Stimulated activated CD4-positive, alpha-beta T cell treated with anti-CD3 and anti-CD28 coated beads, Interleukin-15, amount 100 ng/mL, for 24 hours (primary cell): ENCODE measurements at places on chromosomes 1 and 21.

DNA sequence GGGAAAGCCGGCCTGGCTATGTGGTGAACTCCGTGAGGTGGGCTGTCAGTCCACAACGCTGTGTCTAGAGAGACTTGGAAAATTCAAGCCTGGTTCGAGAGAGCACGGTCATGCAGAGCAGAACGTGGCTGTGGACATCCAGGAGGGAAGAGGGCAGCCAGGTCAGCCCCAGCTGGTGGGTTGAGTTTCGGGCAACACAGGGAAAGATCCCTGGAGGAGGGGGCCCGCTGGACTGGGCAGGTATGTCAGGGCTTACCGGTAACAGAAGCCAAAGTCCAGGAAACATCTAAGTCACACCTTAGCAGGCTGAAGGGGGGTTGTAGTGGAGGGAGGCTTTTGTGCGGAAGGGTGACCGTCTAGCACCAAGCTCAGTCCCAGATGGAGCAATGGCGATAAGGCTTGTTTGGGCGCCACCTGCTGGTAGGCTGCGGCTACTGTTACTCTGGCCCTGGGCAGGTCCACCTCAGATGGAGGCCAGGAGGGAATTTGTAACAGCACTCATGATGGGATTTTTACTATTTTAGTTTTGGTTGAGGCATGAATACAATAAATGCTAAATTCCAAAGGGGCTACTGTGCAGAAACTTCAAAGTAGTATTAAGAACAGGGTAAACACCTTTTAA, 143.3 kb upstream of the ZNF644 start:
- DNase-seq = peak; percentile 83

DNA sequence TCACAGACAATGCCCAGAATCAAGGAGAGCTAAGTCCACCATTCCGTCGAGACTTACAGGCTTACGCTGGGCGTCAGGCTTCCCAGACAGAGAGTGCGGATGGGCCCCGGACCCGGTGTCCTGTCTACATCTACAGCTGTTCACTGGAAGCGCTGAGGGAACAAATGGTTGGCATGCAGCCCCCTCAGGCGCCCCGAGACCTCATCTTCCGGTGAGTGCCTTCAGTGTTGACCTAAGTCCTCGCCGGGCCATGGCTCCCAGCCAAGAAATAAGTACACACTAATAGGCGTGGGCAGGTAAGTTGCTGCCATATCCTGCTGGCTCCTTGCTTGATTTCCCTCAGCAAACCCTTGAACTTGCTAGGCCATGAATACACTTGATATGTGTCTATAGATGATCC, 26.2 kb downstream of the HYI start:
- DNase-seq = no peak

DNA sequence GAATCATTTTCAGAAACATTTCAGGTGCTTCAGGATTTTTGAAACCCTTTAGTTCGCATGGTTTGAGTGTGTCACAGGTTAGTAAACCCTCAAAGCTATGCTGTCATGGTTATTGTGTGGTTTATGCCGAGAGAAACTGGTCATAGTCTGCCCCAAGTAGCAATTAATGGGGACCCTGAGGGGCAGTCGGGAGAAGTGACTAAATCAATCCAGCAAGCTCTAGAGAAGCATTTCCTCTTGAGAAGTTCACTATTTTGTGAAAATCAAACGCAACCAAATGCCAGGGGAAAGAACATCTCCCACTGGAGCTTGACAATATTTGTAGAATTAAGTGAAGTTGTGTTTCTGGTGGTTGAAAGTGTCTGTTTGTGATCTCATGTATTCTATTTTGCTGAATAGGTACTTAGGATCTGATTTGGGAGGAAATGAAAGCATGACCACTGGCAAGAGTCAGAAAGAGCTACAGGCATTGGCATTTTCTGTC, 63.0 kb upstream of the BACH1 start:
- no peak for DNase-seq

DNA sequence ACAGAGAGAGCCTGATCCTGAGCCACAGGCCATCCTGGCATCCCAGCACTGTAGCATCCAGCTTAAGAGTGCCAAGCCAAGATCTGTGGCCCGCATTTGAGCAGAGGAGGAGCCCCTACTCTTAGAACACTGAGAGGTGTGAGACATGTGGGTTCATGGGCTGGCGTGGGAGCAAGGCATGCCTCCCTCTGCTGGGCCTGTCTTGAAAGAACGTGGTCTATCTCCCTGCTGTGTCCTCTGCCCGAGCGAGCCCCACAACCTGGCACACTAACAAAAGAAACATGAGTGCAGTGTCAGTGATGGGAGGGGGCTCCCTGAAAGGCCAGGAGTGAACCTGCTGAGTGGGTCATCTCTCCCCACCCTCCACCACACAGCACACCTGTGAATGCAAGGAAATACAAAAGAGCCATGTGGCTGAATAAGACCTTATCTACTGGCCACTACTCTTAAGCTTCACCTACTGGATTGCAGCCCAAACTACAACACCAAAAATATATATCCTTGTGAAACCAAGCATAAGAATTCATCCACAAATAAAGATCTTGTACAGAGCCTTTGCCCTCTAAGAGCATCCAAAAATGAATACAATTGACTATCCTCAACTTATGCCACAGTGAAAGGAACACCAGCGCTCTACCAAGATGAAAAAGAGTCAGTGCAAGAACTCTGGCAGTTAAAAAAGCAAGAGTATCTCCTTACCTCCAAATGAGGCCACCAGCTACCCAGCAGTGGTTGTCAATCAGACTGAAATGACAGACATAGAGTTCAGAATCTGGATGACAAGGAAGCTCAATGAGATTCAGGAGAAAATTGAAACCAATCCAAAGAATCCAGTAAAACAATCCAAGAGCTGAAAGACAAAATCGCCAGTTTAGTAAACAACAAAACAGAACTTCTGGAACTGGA, 259.4 kb upstream of the DAB1 start:
- no peak for DNase-seq

DNA sequence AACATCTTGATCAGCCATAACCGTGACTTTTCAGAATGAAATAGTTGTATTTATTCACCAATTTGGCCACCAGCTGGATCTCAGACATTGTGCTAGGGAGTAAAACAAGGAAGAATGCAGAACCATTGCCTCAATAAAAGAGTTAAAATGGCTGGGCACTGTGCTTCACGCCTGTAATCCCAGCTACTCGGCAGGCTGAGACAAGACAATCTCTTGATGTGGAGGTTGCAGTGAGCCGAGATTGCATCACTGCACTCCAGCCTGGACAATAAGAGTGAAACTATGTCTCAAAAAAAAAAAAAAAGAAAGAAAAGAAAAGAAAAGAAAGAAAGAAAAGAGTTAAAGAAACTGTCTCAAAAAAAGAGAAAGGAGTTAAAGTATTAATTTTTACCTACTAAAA, 199.5 kb downstream of the TPR start:
- DNase-seq = no peak

DNA sequence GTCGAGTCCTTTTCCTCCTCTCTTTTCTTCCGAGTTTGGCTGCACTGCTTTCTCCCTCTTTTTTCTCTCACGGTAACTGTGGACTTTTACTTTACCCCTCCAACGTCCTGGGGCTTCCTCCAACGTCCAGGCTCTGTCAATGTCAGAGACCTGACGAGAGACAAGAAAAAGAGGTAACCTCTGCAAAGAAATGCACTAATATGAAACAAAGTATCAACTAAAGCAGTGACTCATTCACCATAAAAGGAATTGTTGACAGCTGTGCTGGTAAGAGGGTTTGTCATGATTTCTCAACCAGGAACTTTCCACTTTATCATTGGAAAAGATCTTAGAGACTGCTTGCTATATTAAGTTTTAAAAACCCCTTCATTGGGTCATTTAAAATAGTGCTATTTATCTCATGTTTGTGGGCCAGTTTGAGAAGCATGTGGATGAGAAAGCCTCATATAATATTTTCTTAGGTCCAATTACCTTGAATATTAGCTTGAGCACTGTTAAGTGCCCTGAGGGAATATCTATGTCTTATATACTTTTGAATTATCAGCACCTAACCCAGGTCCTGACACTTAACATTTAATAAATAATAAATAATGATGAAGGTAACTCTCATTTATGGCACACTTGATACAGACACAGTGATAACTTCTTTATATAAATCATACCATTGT, at the start of gene GBP2:
TSS of gene GBP2 (minus strand) at position 202 of the 668 bp plus-strand sequence. CDS start 4,148 bp downstream, outside the sequence.
- peak; percentile 31 for DNase-seq

DNA sequence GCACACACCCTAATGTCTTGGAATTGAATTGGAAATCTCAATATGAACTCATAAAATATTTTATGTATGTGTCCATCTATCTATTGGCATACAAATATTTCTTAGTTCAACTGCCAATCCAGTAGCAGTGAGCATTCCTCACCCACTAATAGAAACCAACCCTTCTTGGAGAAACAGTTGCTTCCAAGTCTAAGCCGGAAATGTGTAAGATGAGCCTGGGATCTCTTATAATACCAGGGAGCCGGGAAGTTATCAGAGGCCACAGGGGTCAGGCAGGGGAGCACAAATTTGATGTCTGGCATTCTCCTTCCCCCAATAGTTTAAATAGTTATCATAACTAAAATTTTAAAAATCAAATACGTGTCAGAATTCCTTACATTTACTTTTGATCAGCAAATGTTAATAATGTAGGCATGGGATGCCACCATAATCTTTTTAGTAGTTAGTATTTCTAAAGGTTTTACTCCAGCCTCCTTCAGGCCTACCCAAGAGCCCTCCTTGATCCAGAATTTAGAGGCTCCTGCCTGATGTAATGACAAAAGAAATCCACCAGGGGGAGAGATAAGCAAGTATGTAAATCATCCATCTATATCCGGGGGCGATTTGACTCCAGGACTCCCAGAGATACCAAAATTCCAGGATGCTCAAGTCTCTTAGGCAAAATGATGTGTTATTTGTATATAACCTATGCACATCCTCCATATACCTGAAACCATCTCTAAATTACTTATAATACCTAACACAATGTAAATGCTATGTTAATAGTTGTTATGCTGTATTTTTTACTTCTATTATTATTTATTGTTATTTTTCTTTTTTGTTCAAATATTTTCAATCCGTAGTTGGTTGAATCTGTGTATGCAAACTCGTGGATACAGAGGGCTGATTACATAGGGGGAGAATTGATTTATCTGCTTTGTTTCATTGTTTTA, 218.7 kb upstream of the COA6 start:
- peak; percentile 11 for DNase-seq

GRCh38 chr1:35622510-35623178, 18.7 kb downstream of the PSMB2 start:
- DNase-seq = no peak

DNA sequence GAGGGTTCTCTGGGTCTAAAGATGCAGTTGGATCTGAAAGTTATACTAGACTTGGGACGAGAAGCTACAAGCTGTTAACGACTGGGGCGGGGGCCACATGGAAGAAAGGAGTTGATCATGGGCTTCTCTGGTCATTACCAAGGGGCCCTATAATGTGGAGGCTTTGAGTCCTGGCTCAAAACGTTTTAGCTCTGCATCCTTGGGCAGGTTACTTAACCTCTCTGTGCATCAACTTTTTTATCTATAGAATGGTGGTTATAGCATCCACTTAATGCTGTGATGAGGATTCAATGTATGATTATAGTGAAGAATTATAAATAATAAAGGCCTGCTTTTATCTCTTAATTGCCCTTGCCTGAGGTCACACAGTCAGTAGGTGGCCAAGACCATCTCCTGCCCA, 53.1 kb downstream of the UBIAD1 start:
- no peak for DNase-seq

- no peak for DNase-seq
Measured at GRCh38 chr1:63592536-63593302, 492 bp upstream of the PGM1 start.

- DNase-seq = no peak
Measured at GRCh38 chr1:200336101-200336845, 73.6 kb downstream of the ZNF281 start.

DNA sequence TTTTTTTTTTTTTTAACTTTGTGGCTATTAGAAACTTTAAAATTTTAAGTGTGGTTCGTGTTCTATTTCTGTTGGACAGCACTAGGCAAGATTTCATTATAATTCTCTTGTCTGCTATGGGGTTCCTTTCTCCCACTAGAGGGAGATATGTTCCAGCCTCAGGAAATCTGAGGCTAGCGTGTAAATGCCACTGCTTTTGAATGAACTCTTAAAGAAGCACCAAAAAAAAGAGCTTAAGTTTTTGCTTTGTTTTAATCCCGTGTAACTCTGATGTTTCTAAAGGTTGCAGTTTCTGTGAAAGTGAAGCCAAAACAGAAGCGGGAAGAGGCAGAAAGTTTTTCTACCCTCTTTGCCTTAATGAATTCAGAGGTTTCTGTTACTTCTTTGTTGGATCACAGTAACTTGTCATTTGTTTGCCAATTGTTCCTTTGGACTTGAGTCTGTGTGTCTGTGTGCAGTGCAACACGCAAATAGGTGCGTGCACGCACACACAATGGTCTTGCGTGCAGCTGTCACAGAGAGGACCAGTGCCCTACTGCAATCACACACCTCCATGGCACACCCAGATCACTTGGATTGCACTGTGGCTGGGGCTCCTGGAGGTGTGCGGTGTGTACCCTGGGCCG, 32.3 kb downstream of the HHAT start:
- no peak for DNase-seq

DNA sequence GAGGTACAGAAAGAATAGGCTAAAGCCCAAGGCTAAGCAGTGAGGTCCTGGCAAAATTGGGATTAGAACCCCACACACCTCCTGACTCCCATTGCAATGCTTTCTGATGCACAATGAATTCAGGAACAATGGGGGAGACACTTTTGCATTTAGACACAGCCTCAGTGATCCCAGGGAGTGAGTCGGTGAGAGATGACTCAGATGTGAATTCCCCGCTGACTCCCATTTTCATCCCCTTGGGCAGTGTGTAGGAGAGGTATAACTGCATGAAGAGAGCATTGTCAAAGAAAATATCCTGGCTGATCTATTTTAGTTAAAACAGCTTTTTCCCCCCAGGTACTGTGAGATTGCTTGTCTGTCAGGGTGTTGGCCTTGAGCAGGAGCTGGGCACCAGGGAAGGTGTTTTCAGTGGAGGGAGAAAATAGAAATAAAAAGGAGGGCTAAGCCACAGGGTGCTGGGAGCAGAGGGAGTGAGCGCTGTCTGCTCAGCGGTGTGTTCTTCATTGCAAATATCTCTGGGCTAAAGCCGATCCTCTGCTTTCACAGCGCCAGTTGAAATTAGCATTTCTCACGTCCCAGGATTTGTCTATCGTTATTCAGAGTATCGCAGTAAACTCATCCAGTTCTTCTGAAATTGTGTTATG, 247.7 kb upstream of the PTBP2 start:
- no peak for DNase-seq

DNA sequence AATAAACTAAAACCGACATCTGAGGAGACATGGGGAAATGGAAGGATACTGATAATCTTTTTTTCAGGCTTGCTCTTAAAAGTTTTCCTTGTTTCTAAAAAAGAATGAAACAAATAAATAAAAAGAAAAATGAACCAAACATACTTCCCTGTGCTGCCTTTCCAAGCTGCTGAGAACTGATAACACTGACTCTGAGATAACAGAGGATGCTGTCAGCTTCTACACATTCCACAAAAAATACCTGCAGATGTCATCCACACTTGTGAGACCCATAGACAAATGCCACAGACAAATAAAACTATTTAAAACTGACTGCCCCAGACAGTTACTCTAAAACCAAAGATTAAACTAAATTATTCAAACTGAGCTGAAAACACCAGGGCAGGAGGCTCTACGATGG, 12.0 kb upstream of the OR6K3 start:
- DNase-seq = no peak
